ENCODE measurements at places on chromosomes 1 and 21.

- no peak for DNase-seq
These were observed 72.2 kb downstream of the PHTF1 start for GRCh38 chr1:113686891-113687618.

GRCh38 chr1:163706915-163707314 lies 385.2 kb downstream of the NUF2 start:
- DNase-seq: no peak

- no peak for DNase-seq
These were observed 19.2 kb upstream of the PDIK1L start for GRCh38 chr1:26092422-26092821.

DNA sequence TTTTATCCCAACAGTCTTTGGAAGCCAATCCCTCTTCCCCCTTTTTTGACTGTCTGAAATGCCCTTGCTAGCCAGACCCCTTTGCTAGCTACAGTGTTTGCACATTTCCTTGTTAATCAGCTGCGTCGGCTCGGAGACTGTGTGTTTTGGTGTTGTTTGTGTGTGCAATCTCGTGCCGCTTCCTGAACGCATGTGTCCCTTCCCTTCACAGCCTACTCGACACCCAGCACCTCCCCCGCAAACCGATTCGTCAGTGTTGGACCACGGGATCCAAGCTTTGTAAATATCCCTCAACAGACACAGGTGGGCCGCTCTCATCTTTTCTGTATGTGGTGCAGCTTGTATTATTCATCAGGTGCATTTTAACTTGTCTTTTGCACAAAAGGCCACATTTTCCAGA lies 298.7 kb downstream of the TM2D1 start:
- no peak for DNase-seq
